ENCODE measurements at places on chromosomes 5 and 9. TPM values are rescaled to one million over a fixed set of nuclear protein-coding genes. Genes with fewer than 3 reads are reported as not detected.
A peak's percentile ranks its signal among the peaks of the same experiment; 100 is the strongest.

DNA sequence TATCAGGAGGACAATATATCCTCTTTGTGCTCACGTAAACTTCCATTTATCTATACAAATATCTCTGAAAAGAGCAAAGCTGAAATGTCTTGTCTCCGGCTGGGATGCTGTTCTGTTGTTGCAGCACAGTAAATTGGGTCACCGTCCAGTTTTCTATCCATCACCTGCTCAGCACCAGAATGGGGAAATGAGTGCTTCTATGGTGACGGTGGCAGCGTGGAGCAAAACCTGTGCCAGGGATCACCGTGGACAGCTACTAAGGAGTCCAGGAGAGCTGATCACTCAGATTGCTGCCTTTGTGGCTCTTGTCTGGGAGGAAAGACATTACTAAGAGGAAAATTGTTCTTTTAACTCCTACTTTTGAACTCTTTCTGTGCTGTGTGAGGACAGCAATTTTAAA, 531.6 kb downstream of the PSAT1 start:
- H3K4me1 ChIP-seq, result no peaks in the 10 kb centered on the region
- H3K4me3 ChIP-seq, result no peak overlapping the region
- H3K36me3 ChIP-seq, result no peaks in the 10 kb centered on the region
- H3K27ac ChIP-seq, result no peak overlapping the region

- H3K36me3 ChIP-seq, result no peaks in the 10 kb centered on the region
- DNase-seq, result no peak
Measured at GRCh38 chr9:82331079-82331478, 342.5 kb downstream of the SPATA31D1 start.

GRCh38 chr5:61507232-61507631, 175.2 kb downstream of the ZSWIM6 start:
- no peaks in the 10 kb centered on the region for H3K27me3 ChIP-seq
- H3K4me3 ChIP-seq, result no peak overlapping the region
- H3K36me3 ChIP-seq, result peaks cover 1% of the 10 kb centered on the region
- no peaks in the 10 kb centered on the region for H3K4me1 ChIP-seq

DNA sequence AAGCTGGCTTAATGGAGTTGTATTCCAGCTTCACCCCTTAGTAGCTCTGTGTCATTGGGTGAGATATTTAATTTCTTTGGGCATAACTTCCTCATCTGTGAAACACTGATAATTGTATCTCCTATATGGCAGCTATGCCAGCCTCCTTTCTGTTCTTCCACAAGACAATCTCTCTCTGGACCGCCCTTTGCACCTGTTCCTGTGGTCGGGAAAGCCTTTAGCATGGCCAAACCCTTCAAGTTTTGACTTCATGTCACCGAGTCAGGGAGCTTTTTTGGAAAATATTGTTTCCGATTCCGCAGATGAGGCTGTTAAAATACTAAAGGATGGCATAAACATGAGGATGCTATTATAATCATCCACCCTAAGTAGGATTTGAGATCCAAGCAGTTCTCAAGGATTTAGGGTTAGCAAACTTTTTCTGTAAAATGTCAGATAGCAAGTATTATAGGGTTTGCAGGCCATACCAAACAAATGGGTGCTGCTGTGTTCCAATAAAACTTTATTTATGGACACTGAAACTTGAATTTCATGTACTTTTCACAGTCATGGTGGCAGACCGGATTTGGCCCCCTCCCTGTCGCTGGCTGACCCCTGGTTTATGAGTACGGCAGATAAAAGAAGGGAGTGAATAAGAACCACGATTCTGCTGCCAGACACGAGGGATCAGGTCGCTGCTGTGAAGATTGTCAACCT, 695 bp upstream of the NDFIP1 start:
- peaks cover 52% of the 10 kb centered on the region for H3K4me1 ChIP-seq
- H3K4me3 ChIP-seq, result peak overlapping the region; percentile 82
- no peaks in the 10 kb centered on the region for H3K27me3 ChIP-seq
- H3K36me3 ChIP-seq, result peaks cover 7% of the 10 kb centered on the region

DNA sequence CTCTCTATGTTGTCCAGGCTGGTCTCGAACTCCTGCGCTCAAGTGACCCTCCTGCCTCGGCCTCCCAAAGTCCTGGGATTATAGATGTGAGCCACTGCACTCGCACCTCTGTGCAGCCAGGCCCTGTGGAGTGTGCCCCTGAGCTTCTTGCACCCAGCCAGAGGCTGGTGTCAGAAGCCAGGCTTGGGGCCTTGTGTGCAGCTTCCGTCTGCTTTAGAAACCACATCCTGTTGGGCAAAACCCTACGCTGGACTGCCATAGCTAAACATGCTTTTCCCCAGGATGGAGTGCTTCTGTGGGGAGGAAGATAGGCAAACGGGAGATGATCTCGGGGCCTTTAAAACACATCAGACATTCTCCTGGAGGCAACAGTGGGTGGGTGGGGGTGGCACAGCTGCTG, 40.1 kb downstream of the PRRT1B start:
- H3K27me3 ChIP-seq, result no peaks in the 10 kb centered on the region
- H3K27ac ChIP-seq, result peak overlapping the region; percentile 93
- peaks cover 28% of the 10 kb centered on the region for H3K36me3 ChIP-seq
- H3K4me3 ChIP-seq, result peak overlapping the region; percentile 69

DNA sequence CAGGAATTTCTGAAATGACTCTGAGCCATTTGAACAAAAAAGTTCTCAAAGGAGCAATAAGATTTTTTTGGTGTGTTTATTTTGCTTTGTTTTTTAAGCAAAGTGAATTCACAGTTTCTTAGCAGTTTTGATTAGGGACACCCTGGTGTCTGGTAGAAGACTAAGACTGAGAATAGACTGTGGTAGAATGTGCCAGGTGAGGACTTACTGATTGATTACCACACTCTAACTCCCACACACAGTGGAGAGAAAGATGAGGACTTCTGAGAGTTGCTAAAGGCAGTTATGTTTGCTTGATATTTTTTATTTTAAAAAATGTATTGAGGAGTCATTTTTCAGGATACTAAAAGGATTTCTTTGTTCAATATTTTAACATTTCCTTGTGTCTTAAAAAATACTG, 175.1 kb downstream of the CD180 start:
- H3K27ac ChIP-seq, result no peak overlapping the region
- DNase-seq, result no peak
- H3K27me3 ChIP-seq, result no peaks in the 10 kb centered on the region
- H3K4me1 ChIP-seq, result no peaks in the 10 kb centered on the region

GRCh38 chr9:111114486-111114885, 76.2 kb upstream of the LPAR1 start:
- no peak for DNase-seq
- H3K27me3 ChIP-seq, result no peaks in the 10 kb centered on the region
- H3K27ac ChIP-seq, result no peak overlapping the region
- H3K4me3 ChIP-seq, result no peak overlapping the region
- H3K36me3 ChIP-seq, result no peaks in the 10 kb centered on the region

GRCh38 chr9:96318921-96319565, 17.1 kb upstream of the HSD17B3 start:
- no peaks in the 10 kb centered on the region for H3K36me3 ChIP-seq
- peaks cover 2% of the 10 kb centered on the region for H3K27me3 ChIP-seq
- no peak for DNase-seq
- H3K4me3 ChIP-seq, result no peak overlapping the region

DNA sequence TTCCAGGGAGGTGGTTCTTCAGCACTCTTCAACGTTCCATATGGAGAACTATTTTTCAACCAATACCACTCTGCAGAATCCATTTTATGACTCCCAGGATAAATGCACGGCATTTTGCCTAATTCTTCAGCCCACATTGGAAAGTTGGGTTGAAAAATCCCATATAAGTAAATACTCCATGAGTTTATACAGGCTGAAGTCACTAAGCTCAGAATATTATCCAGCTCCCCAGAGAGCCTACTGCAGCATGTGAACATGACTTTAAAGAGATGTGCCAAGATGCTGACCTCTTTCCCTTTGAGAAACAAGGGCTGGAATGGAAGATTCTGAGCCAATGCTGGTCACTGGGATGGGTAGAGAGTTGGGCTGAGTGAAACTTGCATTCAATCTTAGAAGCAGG, 111.9 kb upstream of the SLIT3 start:
- H3K27me3 ChIP-seq, result no peaks in the 10 kb centered on the region
- no peak overlapping the region for H3K27ac ChIP-seq
- no peak for DNase-seq
- H3K4me1 ChIP-seq, result no peaks in the 10 kb centered on the region
- H3K4me3 ChIP-seq, result no peak overlapping the region

GRCh38 chr5:150600616-150601490, 39.6 kb upstream of the SYNPO start:
- DNase-seq, result no peak
- no peaks in the 10 kb centered on the region for H3K36me3 ChIP-seq
- no peaks in the 10 kb centered on the region for H3K4me1 ChIP-seq
- H3K27ac ChIP-seq, result no peak overlapping the region

The PLEKHG4B gene
- total RNA-seq, result not detected
